ENCODE measurements at places on chromosomes 3 and 15. TPM values are rescaled to one million over a fixed set of nuclear protein-coding genes. Genes with fewer than 3 reads are reported as not detected.

DNA sequence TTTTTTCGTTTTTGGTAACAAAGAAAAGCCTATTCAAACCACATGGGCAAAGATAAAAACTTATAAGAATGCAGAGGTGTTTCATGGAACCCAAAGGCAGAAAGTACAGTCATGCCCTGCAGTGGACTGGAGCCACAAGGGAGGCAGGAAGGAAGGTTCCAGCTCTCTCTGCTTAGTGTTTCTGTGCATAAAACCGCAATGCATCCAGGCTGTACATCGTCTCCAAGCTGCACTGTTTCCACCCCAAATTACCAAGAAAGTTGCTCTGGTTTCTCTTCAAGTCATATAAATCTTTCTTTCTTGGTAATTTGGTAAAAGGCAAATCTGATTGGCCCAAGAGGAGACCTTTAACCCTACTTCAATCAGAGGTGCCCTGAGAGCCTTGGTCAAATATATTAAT, 15.8 kb downstream of the TRAT1 start:
- no peak for DNase-seq

DNA sequence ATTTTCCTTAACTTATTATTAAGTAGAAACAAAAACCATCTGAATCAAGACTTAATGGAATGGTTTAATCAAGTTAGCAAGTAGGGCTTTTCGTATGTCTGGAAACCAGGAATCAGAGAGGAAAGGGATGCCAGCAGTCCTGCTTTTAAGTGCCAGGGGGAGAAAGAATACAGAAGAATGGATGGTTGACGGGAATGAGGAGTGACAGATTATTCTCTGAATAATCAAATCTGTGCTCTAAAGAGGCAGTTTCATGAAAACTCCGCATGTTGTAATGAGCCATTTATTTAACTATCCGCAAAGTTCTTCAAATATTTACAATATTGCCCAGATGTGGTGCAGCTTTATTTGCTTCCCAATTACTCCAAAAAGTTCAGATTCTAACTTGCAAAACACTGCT, 103.0 kb downstream of the CTNNB1 start:
- no peak for DNase-seq

DNA sequence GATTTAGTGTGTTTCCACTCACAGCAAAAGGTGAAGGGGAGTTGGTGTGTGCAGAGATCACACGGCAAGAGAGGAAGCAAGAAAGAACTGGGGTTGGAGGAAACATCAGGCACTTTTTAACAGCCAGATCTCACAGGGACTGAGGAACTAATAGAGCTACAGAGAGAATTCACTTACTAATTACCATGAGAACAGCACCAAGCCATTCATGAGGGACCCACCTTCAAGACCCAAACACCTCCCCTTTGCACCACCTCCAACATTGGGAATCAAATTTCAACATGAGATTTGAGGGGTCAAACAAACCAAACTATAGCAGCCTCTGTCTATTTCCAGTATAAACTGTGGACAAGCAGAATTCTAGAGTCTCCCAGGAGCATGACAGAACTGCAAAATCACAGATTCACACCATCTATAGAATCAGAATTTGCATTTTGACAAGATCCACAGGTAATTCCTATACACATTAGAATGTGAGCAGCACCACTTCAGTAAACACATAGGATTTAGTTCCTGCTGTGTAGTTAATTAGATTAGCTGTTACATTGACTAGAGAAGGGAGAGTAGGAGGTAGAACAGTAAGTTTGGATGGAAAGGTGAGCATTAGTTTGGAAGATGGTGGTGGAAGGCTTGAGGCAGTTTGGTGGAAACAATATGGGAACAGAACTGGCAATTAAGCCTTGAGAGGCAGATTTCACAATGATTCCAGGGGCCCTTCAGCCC, 311.7 kb downstream of the NSUN3 start:
- no peak for DNase-seq

DNA sequence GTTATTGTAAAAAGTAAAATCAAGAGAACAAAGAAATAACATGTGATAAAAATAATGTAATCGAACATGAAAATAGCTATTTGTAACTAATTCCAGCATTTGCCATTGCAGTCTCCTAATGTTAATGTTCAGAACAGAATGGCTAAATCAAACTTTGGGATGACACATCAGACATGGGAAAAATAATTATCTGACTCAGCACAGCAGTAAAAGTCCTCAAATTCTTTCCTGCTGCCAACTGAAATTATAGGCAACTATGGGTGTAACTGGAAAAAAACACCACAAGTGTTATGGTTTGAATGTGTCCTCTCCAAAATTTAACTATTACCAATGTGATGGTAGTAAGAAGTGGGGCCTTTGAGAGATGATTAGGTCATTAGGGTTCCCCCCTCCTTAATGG, 446.7 kb downstream of the C3orf38 start:
- DNase-seq, result no peak

Gene PDHB
- total RNA-seq, result 23.4 TPM
